ENCODE measurements at places on chromosomes 6 and 20.

DNA sequence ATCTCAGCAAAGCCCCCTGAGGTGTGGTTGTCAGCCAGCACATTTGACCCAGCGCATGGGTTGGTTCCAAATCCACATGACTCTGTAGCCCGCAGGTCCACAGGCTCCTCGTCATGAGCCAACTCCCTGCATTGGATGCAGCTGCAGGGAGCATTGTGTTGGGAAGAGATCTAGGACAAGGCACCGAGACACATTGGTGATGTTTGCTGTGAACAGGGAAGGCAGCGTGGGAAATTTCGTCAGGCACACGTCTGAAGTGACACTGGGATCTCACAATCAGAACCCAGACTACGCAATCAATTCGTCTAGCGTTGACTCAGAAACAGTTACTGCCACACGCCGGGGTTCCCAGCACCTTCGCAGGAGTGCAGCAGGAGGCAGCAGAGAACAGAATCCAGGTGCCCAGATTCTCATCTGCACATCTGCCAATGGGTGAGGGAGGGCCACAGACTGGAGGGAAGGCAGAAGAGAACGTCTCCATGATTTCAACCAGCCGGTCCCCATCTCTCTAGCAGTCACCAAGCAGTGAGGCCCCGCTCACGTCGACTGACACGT is 177.0 kb downstream of the TTLL2 start:
- peak; percentile 12 for DNase-seq

DNA sequence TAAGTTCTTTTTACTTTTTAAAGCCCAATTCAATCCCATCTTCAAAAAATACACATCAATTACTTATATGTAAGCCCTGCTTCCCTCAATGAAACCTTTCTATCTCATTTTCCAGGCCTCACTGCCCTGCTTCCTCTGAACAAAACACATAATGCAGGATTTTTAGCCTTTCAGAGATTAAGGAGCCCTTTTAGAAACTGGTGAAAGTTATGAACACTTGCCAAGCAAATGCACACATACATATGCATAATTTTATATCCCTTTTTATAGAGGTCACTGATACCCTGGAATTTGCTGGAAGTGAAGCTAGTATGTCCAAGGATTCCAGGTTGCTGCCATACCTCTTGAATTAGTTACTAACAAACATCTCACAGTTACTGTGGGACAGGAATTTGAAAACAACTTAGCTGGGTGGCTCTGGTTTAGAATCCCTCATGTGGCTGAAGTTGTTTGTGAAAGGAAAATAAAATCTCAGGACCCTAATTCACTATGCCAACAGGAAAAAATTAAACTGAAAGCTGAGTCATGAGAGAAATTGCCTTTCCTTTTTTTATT is 75.8 kb downstream of the UBE3D start:
- peak; percentile 31 for DNase-seq

DNA sequence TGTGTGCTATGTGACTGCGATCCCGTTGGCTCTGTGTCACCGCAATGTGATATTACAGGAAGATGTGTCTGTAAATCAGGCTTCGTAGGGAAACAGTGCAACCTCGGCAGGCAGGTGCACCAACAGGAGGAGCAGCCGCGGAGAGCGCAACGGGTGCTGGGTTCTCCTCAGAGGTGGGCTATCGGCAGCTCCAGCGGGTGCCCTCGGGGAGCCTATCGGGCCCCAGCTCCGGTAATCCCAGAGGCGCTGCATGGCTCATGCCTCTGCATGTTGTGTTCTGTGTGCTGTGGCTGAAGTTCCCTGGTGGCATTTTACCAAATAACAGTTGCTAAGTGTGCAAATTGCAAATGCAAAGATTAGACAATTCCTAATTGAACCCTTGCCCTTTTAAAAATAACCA is 409.9 kb downstream of the LAMA2 start:
- DNase-seq = no peak

- DNase-seq = peak; percentile 61
Observed at GRCh38 chr6:141488488-141488887, 644.2 kb upstream of the GJE1 start.

GRCh38 chr6:113994934-113995342 is 24.0 kb upstream of the HDAC2 start:
- DNase-seq = peak; percentile 96

DNA sequence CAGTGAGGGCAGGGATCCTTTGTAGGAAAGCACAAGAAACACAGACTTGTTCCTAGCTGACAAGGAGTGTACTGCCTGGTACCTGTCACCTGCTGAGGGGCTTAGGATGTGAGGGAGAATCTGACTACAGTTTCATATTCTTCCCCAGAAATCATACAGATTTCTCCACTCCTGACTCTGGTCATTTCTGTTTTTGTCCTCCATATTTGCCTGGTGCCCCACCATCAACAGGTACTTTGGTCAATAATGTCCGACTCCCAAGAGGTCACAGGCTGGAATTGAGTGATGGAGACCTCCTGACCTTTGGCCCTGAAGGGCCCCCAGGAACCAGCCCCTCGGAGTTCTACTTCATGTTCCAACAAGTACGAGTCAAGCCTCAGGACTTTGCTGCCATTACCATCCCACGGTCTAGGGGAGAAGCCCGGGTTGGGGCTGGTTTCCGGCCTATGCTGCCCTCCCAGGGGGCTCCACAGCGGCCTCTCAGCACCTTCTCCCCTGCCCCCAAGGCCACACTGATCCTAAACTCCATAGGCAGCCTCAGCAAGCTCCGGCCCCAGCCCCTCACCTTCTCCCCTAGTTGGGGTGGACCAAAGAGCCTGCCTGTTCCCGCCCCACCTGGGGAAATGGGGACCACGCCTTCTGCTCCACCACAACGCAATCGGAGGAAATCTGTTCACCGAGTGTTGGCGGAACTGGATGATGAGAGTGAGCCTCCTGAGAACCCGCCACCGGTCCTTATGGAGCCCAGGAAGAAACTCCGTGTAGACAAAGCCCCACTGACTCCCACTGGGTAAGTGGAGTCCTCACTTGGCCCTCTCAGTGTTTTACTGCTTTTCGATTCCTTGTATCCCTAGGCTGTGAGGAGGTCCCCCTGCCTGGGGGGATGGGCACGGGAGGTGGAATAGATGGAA is 3.1 kb downstream of the TCF19 start:
- DNase-seq = no peak

DNA sequence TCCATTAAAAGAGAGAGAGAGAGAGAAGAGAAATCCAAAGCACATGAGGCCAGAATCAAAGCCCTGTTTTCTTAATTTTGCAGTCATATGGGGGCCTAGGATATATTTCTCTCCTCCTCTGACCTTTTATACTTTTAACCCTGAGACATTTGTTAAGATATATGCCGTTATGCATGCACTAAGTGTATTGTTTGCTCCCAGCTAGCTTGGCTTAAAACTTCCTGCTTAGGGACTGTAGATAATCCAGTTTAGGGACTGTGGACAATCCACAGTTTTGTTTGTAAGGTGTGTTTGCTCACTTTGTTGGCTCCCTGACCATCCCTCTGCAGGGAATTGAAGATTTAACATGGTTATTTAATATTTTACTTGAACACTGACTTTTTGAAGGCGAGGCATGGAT is 166.3 kb upstream of the TSHZ2 start:
- no peak for DNase-seq

- no peak for DNase-seq
Observed at GRCh38 chr6:37100745-37101144, 69.2 kb upstream of the PIM1 start.

- DNase-seq = peak; percentile 27
Observed at GRCh38 chr6:100099189-100100074, 105.4 kb upstream of the MCHR2 start.

DNA sequence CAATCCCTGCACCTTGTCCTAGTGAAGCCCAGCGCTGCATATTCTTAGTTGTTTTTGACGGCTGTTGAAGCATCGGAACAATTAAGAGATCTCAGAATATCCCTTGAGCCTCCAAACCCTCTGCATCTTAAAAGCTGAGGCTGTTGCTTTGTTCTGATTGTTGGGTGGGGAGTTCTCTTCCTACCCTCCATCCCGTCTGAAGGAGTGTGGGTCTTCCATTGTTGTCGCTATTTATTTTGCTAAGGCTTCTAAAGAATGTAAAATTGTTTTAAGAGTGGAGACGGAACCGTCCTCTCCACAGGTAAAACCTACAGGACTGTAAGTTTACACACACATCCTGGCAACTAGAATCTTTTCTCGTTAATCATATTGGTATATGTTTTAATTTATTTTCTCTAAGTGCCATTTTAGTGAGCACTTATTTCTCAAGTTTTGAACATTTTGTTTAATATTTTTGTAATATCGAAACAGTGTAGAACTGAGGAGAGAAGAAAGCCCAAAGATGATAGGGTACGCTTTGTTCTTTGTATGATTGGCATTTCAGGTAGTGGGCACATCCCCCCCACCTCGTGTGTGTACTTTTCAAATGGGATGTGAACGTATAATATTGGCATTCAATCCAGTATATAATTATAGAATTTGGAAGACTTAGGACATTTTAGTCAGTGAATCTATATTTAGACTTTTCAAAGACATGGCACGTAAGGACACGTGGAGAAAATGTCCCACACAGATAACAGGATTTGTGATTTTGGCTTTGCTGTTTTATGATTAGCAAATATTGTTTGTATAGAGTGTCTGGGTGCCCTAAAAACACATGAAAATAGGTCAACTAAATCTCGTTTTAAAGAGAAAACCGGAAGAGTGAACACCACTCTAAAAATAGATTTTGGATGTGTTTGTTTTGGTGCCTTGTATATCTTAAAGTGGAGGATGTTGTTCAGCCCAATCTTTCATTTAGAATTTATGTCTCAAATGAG is 1.3 kb downstream of the RNF146 start:
- peak; percentile 13 for DNase-seq

DNA sequence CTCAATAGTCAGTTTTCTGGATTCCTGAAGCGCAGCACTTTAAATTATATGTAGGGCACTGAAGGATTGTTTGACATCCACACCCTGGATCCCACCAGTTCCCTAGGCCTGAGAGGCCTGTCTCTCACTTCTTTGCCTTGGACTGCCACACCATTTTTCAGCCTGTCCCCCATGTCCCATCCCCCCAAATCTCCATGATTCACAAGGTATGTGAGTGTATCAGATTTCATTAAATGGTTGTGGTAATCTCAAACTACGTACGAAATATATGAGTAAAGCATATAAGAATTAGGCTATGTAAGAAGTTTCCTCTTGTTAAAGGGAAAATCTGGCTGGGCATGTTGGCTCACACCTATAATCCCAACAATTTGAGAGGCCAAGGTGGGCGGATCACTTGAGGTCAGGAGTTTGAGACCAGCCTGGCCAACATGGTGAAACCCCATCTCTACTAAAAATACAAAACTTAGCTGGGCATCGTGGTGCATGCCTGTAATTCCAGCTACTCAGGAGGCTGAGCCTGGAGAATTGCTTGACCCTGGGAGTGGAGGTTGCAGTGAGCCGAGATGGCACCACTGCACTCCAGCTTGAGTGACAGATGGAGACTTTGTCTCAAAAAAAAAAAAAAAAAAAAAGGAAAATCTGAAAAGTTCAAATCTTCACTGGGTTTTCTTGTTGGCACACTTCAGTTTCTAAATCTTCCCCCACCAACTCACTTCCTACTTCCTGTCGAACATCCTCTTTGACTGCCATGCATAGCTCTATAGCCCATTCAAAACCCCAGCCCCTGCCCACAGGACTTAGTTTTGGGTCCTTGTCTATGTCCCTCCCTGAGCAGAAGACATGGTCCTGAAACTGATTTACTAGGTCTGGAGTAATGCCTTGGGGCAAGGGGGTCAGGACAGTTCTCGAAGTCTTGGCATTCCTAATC is 97.3 kb upstream of the SHLD1 start:
- DNase-seq = peak; percentile 89

DNA sequence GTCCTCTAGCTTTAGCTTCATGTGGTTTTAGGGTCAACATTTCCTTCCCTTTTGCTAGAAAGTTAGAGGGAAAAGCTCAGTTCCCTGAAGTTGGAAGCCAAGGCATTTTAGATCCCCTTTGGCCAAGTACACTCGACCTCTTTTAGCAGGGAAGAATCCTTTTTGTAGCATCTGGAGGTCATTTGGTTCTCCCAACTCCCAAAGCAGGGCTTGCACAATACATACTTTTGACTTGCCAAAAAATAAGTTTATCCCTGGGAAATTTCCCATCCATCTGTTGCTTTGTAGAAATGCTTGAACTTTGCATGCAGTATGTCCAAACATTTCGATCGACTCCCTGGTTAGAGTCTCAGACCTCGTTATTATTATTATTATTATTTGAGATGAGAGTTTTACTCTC is 4.6 kb upstream of the EDEM2 start:
- no peak for DNase-seq

- DNase-seq = no peak
Observed at GRCh38 chr20:63120808-63121090, 95.2 kb downstream of the YTHDF1 start.

DNA sequence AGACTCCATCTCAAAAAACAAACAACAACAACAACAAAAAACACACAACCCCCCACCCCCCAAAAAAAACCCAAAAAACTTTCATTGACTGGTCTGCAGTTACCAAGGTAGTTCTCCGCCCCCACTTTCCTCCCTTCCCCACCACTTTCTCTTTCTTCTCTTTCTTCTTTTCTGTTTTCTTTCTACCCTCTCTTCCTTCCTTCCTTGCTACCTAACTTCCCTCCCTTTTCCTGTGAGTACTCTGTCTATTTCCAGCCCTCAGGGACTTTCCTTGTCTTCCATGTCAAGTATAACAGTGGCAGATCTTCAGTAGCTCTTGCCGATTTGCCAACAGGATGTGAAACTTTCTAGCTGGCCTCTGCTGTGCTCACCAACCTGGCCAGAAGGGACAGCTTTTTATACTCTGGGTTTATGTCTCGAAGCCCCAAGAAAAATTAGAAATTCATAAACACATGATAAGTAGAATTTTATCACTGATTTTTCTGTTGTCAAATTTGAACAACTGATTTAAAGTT is 399.5 kb downstream of the QKI start:
- DNase-seq = no peak

GRCh38 chr6:99016355-99016754 is 68.6 kb upstream of the FBXL4 start:
- DNase-seq = peak; percentile 81

- DNase-seq = peak; percentile 96
Observed at GRCh38 chr20:47389867-47390347, 33.4 kb upstream of the ZMYND8 start.

GRCh38 chr6:97215157-97215769 is 67.8 kb downstream of the MMS22L start:
- DNase-seq = peak; percentile 27

DNA sequence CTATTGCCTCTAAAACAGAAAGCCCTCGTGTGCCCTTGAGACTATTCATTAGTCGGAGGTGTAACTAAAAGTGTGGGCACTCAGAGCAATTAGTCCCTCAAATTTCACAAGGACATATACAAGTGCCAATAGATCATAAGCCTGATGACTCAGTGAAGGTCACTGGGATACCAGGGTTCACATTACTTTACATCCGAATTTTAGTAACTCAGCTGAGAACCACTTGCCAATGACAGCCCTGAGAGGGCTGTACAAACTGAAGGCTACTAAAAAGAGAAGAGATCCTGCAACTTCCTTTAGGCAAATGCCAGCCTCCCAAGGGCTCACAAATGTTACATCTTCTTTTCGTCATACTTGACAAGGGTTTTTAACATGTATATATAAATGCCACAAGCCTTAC is 369.6 kb downstream of the TENT5A start:
- DNase-seq = no peak
